ENCODE measurements at places on chromosomes 2 and 18.

GRCh38 chr2:46690825-46691224 lies 211.5 kb downstream of the TMEM247 start:
- no peak for DNase-seq

- no peak for DNase-seq
These were observed 7.1 kb upstream of the WNT10A start for GRCh38 chr2:218873359-218874194.

DNA sequence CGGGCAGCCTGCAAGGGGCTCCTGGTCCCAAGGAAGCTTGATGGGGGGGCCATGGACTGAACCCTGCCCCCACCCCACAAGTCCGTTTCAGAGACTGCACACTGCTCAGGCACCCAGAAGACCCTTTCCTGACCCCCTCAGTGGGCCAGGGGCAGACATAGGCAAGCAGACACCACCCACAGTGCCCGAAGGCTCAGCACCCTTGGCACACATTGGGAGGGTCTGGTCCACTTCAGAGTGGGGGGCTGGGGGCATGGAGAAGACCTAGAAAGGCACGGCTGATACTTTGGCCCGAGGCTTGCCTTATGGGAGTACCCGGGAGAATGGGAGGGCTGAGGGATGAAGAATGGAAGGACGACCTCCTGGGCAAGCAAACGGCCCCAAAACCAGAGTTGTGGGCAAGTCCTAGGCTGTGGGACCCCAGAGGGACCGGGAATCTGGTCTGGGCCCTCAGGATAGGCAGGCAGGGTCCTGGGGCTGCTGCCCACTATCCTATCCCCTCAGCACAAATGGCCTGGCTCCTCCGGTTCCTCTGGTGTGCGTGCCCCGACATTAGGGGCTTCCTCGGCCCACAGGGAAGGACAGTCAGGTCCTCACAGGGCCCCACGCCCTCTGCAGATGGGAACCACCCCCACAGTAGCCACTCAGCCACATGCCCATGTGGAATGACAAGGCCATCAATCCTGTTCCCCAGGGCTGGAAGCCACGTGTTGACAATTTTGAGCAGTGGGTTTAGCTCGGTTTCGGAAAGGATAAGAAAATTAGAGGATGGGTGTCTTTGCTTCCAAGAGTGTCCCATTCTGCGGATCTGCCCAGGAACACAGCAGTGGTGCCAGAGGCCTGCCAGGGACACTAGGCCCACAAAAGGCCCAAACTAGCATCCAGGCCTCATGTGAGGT lies 15.0 kb upstream of the GPC1 start:
- no peak for DNase-seq

GRCh38 chr2:29322011-29322410 lies 206.8 kb downstream of the CLIP4 start:
- peak; percentile 39 for DNase-seq

GRCh38 chr2:111705711-111706336 lies 178.2 kb downstream of the ANAPC1 start:
- peak; percentile 58 for DNase-seq

- DNase-seq: no peak
These were observed 5.8 kb downstream of the BIN1 start for GRCh38 chr2:127101048-127101611.

GRCh38 chr2:1862608-1863280 lies 118.4 kb upstream of the PXDN start:
- DNase-seq: no peak

DNA sequence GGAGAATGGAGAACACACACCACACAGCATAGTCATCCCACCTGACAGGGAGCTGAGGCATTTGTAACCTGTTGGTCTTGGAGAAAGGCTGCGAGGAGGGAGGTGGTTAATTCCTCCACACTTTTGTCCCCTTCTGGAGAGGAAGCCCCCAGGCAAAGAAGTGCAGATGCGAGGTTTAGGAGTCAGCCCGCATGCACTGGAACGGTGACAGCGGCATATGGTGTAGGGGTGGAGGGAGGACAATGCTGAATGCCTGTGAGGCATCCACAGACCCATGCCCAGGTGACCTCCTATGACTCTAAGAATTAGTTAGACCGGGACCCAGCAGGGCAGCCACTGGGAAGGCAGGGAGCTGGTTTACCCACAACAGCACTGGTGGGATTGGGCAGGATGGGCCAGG lies 12.2 kb downstream of the SPATA3 start:
- DNase-seq: no peak

DNA sequence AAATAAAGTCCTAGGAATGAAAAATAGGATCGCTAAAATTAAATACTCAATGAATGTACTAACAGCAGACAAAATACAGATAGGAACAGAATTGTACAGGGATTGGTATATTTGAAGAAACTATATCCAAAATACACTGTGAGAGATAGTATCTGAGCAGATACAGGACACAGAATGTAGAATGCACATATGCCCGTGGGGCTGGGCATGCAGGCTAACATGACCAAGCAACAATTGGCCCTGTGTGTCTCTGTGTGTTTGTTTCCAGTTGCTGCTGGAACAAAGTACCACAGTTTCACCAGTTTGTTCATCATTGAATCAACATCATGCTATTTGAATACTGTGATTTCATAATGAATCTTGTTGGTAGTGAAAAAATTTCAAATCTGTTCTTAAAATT lies 127.6 kb downstream of the PMAIP1 start:
- DNase-seq: no peak

- DNase-seq: no peak
These were observed 247.5 kb downstream of the NBAS start for GRCh38 chr2:15313657-15314056.

DNA sequence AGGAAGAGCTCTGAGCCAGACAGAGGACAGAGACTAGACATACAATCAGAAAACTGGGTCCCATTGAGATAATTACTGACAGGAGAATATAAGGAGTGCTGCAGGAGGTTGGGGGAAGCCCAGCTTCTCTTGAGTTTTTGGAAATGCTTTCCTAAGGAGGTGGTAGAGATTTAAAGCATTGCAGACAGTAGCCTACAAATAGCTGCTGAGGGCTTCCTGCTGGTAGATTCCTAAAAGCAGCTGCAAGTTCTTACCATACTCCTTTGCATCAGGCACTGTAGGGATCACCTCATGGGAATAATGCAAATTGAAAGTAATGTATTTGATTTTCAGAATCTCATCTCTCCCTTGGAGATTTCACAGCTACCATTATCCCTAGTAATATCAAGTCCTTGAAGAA lies 902.6 kb upstream of the GCFC2 start:
- no peak for DNase-seq

- DNase-seq: no peak
These were observed 158.6 kb downstream of the PPP1R1C start for GRCh38 chr2:182144041-182144775.

- DNase-seq: no peak
These were observed 23.7 kb downstream of the MRPL33 start for GRCh38 chr2:27795093-27795834.

GRCh38 chr18:6255116-6255705 lies 159.5 kb downstream of the L3MBTL4 start:
- no peak for DNase-seq

DNA sequence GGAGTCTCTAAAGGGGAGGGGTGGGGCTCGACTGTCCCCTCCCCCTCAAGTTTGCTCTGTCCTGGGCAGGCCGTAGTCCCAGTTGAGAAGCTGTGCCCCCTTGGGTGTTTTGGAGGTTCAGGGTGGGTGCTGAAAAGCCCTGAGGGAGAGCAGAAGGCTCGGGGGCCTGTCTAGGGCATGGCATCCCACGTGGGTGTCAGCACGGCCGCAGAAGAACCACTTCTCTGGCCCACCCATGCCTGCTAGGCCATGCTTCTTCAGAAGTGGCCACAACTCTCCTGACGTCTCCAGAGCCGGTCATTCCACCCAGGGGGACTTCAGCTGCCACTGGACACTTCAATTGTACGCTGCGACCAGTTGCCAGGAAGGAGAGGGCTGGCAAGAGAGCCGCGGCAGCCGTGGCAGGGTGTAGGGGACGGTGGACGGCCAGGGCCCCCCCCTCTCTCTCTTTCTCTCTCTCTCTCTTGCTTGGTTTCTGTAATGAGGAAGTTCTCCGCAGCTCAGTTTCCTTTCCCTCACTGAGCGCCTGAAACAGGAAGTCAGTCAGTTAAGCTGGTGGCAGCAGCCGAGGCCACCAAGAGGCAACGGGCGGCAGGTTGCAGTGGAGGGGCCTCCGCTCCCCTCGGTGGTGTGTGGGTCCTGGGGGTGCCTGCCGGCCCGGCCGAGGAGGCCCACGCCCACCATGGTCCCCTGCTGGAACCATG lies at the start of gene INPP5D:
Gene INPP5D, plus strand, starts transcription at position 546 of the 704 bp plus-strand sequence. Its CDS starts 137 bp downstream, at position 683.
- DNase-seq: peak; percentile 44

DNA sequence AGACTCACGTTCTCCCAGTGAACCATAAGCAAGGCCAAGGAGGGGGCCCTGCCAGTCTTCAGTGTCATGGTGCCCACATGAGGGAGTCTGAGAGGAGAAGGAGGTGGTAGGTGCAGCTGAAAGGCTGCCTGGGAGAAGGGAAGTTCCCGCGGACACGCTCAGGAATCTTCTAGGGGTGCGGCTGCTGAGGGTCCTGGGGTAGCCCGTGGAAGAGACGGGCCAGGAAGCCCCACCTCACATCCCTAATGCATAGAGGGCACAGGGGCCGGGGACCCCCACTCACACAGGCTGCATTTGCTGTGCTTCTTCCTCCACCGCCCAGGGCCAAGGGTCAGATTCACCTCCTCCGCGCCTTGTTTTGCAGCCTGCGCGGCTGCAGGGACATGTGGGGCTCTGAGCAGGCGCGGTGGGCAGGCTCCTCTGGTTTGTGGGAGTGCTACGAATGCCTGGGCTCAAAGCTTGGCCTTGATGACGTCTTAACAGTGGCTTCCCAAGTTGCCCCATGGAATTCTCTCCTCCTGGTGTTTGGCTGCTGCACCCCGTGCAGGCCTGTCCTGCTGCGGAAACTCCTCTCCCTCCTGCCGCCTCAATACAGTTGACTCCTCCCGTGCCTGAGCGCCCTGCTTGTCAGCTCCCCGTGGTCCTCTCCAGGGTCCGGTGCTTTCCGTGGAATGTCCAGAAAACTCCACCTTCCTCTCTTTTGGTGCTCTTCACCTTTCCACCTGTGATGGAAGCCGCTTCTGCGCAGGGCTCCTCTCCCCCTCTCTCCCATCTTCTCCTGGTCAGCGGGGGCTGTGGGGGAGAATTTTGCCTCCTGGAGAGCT lies 95.7 kb downstream of the VAPA start:
- peak; percentile 44 for DNase-seq

- peak; percentile 41 for DNase-seq
These were observed 76.7 kb upstream of the PKDCC start for GRCh38 chr2:41970988-41971660.

DNA sequence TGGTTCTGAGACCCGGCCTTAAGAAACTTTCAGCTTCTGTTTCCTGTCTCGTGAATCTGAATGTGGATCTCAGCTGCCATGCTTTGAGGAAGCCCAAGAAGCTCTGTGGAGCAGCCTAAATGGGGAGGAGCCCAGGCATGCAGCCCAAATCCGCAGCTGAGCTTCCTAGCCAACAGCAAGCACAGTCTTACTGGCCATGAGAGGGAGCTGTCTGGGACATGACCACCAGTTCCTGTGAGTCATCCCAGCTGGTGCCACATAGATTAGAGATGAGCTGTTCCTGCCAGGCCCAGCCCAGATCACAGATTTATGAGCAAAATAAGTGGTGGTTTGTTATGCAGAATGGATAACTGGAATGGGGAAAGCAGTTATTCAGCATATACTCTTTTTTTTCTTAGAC lies 224.4 kb upstream of the APCDD1 start:
- DNase-seq: no peak

DNA sequence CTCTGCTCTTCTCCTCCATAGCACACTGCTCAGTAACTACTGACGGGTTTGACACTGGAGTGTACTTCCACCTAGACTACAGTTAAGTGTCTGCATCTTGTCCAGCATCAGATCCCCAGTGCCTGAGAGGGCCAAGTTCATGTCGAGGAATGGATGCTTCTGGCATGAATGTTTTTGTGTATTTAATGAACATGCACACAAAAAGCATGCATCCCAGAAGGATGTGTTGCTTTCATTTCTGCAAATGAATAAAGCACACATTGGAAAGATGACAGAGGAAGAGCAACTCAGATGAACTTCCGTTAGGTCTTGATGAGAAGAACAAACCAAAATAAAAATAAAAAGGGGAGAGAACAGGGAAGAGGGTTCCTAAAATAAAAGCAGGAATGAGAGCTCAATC lies 27.9 kb downstream of the C2orf49 start:
- no peak for DNase-seq

GRCh38 chr2:98487806-98488189 lies 43.1 kb downstream of the INPP4A start:
- no peak for DNase-seq
